Muscle of arm (tissue), 14 donors: ENCODE measurements at places on chromosomes 5 and 9.

DNA sequence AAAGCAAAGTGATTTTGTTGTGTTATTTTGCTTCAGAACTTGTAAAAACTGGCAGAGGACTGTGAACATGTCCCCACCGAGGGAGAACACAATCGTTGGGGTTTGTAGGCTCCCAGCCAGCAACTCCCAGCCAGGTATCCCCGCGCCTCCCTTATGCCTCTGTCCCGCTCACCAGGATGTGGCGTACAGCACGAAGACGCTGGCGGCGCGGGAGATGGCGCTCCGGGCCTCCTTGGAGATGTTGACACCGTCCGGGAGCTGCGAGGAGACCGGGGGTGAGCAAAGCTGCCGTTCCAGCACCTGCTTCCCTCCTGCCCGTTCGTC lies 630 bp downstream of the POLE3 start:
- no peak for DNase-seq

DNA sequence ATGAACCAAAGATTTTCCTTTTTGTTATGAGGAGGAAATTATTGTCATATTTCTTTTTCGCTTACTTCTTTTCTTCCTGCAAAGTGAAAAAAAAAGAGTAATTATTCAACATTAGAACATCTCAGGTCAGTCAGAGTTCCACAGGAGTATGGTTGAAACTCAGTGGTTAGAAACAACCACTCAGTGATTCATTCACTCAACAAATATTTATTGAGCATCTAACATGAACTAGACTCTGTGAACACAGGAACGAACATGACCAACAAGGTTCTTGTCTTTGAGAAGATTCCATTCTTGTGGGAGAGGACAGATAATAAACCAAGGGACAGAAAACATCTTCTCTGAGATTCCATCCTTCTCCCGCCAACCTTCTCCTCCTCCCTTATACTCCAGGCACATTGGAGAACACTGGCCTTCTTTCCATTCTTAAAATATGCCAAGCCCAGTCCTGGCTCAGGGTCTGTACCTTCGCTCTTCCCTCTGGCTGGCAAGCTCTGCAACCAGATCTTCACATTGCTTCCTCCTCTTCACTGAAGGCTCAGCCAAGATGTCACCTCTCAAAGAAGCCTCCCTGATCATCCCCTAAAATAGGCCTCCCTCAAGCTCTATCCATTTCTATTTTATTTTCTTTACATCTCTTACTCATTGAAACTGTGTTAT lies 6.8 kb upstream of the GRAMD2B start:
- DNase-seq, result no peak

DNA sequence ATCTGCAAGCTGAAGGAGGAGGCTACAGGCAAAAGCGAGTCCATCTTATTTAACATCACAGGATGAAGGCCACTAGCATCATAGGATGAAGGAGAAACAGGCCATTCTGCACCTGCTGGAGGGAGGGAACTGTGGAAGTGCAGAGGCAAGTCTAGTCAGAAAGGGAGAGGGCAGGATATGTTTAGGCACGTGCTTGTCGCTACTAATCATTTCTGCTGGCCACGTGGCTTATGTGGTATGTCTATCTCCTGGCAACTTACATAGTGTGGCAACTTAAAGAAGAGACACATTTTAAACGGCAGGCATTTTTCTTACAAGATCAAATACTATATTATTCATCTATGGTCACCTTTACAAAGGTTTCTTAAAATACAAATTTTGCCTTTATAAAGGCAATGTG lies 74.0 kb downstream of the GNAQ start:
- no peak for DNase-seq

- DNase-seq, result no peak
These were observed 39.4 kb upstream of the PPP2R2B start for GRCh38 chr5:146917931-146918330.

DNA sequence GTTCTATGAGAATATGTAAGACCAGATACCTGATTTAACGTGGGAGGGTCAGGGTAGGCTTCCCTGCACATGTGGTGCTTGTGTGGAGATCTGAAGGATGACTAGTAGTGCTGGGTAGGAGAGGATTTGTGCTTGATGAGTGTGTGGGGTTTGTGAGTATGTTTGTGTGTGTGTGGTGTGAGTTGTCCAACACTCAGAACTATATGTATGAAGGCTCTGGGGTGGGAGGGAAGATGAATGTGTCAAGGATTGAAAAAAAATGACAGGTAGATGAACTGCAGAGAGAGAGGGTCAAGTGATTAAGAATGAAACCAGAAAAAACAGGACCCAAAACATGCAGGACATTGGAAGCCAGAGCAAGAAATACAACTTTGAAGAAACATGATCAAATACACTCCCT lies 154.6 kb upstream of the NR3C1 start:
- no peak for DNase-seq

GRCh38 chr9:12801187-12801586 lies 26.4 kb downstream of the LURAP1L start:
- DNase-seq, result no peak

DNA sequence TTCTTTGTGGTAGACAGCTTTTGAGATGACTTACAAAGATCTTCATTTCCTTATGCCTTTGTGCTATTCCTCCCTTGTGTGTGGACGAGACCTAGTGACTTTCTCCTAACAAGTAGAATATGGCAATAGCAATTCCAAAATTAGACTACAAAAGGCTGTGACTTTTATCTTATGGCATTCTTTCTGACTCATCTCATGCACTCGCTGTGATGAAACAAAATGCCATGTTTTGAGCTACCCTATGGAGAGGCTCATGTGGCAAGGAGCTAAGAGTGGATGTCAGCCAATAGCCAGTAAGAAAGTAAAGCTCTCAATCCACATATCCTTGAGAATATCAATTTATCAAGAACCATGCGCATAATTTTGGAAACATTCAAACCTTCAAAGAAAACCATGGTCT lies 380.5 kb upstream of the SMC2 start:
- no peak for DNase-seq

- DNase-seq, result no peak
These were observed 15.0 kb downstream of the GLIPR2 start for GRCh38 chr9:36151316-36152210.

DNA sequence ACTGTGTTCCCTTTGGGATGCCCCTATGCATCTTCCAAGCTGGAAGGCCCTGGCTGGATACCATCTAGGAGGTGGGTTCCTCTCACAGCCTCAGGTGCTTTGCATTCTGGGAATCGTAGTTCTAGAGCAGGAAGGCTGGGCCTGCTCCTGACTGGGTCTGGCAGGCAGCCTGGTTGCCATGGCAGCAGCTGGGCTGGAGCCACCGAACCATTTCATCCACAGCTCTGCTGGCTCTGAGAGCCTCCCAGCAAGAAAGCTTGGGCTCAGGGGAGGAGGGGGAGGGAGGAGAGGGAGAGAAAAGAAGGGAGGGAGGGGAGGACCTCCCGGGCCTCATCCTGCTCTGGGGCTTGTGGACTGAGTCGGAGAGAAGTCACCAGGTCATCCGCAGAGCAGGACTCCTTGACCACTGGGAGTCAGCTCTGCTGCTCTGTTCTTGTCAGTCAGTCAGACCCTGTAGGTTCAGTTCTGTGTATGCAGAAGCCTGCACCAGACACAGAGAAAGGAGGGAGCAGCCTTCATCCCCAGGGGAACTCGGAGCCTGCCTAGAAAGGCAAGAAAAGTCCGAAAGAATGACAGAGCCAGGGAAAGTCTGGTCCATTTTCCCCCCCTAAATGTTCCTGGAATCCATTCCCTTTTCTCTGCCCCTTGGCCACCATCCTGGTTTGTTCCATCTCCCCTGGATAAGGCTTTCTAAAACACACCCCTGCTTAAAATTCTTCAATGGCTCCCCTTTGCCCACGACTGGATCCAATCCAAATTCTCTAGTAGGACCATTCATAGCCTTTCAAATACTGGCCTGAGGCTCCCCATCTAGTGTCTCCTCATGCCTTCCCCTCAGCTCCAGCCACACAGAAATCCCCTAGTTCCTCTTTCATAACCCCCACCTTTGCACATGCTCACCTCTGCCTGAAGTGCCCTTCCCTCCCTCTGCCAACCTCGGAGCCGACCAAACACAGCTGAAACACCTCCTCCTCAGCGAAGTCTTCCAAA lies 65.4 kb upstream of the ARAP3 start:
- DNase-seq, result peak; percentile 67

DNA sequence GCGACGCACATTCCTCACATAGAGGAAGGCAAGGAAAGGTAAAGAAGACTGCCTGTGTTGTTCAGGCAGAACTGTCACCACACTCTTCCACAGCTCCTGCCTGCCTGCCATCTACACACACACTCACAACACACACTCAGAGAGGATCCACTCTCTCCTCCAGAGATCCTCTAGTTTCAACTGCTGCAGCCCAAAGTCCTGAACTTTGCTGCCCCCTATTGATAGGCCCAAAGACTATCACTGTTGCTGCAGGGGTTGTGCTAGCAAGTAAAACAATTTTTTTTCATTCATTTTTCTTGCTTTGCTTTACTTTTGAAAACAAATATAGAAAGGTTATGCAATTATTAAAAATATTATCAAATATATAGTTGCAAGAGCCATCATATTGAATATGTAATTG lies 5.9 kb upstream of the CFAP90 start:
- no peak for DNase-seq

DNA sequence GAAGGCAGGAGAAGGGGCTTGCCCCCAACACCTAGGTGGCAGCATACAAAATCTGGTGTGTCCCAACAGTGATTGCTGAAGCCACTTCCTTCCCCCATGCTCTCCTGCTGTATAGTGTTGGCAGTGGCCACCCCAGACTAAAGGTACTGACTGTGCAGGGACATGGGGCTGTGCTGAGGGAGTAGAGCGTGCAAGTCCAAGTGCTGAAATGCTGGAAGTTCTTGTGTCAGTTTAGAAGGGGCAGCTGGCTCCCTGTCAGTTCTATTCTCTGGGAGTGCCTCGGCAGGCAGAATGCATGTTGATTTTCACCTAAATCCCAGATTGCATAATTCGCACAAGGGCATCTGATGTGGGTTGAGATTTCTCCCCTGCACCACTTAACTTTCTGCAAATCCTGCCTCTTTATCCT lies 68.6 kb downstream of the GDNF start:
- no peak for DNase-seq

DNA sequence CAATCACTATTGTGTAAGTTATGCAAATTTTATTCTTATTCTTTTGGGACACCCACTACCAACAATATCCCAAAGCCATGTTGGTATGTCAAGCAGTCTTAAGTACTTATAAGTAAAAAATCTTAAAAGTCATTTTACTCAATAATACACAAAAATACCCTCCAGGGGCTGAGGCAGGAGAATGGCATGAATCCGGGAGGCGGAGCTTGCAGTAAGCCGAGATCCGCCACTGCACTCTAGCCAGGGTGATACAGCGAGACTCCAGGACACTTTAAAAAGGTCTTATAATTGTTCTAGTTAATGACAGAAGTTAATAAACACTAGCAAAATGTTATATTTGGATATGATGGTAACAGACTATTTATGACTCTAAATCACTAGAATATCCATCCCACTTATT lies 16.8 kb downstream of the CLINT1 start:
- DNase-seq, result no peak

DNA sequence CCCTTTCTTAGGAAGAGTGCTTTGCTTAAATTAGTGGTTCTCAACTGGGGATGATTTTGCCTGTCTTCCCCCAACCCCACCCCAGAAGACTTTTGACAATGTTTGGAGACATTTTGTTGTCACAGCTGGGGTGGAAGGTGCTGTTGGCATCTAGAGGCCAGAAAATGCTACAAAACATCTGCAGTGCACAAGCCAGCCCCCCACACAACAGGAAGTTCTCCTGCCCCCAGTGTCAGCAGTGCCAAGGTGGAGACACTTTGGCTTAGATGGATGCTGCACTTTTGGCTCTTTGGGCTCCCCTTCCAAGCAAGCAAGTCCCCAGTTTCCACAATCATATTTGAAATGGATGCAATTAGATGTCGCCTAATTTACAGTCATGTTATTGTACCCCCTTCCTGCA lies 2.7 kb downstream of the HEMGN start:
- no peak for DNase-seq

GRCh38 chr9:113598883-113599282 lies 135.4 kb downstream of the RGS3 start:
- no peak for DNase-seq

DNA sequence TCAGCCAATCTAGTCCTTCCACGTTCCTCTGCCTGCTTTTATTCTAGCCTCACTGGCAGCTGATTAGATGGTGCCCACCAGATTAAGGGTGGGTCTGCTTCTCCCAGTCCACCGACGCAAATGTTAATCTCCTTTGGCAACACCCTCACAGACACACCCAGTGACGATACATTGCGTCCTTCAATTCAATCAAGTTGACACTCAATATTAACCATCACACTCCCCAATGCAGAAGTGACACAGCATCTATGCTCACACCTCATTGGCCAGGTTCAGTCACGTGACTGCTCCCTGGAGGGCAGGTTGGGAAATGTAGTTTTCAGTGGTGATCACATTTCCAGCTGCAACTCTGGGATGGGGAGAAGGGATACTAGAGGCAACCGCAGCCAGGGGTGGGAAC lies 13.0 kb downstream of the SUSD3 start:
- no peak for DNase-seq

DNA sequence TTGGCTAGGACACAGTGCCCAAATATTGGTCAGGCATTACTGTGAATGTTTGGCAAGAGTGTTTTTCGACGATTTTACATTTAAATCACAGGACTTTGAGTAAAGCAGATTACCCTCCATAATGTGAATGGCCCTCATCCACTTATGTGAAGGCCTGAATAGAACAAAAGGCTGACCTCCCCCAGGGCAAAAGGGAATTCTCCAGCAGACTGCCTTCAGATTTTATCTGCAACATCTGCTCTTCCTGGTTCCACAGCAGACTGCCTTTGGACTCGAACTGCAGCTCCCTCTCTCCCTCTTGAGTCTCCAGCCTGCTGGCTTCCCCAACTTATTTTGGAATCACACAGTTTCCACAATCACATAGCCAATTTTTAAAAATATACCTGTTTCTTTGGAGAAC lies 7.1 kb upstream of the TMEM215 start:
- no peak for DNase-seq

DNA sequence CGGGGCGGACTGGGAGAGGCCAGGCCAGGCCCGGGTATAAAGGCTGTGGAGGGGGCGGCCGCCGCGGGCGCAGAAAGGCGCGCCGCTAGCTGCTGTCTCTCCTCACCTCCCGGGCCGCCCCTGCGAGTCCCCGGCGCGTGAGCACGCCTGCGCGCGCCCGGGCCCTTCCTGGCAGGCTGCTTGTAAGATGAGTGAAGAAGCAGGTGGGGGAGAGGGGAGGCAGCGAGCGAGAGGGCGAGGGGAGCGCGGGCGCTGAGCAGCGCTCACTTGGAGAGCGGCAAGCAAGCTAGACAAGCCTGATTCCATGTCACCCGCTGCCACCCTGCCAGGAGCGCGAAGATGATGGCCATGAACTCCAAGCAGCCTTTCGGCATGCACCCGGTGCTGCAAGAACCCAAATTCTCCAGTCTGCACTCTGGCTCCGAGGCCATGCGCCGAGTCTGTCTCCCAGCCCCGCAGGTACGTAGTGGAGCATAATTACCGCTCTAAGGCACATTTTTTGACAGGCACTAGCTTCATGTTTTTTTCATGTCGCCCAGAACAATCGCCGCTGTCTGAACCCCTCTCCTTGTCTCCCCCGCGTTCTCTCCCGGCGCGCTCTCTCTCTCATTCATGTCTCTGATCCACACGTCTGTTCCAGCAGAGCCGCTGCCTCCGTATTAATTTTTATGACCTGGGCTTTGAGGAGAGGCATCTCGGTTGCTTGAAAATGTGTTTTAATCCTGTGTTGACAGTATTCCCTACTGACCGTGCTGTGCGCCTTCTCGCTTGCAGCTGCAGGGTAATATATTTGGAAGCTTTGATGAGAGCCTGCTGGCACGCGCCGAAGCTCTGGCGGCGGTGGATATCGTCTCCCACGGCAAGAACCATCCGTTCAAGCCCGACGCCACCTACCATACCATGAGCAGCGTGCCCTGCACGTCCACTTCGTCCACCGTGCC lies at the start of gene POU4F3:
Gene POU4F3, plus strand, starts transcription at position 66 of the 941 bp plus-strand sequence. Its CDS starts 274 bp downstream, at position 340.
- DNase-seq, result no peak

- DNase-seq, result no peak
These were observed 3.6 kb downstream of the DNAJC18 start for GRCh38 chr5:139435676-139436075.
